Fibroblast of mammary gland (primary cell): ENCODE measurements at places on chromosomes 4 and X.

DNA sequence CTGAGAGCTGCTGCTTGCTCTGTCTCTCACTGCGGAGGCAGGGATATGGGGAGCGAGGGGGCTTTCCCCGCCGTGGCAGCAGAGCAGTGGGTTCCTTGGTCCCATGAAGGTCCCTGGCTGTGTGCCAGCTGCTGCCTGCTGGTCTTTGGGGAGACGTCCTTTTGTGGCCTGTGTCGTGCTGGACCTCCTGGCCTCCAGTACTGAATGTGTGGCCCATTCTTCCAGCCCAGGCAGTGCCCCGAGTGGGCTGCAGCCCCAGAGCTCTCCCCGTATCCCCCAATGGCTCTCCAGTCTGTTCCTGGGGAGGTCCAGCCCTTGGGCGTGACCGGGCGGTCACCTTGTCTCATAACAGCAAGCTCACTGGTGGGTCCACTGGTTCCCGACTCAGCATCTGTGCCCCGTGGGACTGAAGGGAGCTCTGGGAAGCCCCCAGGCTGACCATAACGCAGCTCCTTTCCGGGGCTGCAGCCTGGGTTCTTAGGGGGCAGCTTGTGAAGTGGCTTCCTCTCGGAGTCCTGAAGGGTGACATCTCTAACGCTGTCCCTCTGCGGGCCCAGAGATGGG lies 115.6 kb downstream of the SMIM20 start:
- no peak for DNase-seq

GRCh38 chr4:141899541-141899940 lies 263.2 kb downstream of the IL15 start:
- DNase-seq: no peak

- DNase-seq: no peak
Observed at GRCh38 chrX:1323315-1323714, 13.3 kb upstream of the IL3RA start.

- peak; percentile 62 for DNase-seq
Observed at GRCh38 chr4:173420324-173420752, 21.4 kb upstream of the SCRG1 start.

GRCh38 chr4:120918788-120919187 lies 3.7 kb downstream of the PRDM5 start:
- DNase-seq: no peak

DNA sequence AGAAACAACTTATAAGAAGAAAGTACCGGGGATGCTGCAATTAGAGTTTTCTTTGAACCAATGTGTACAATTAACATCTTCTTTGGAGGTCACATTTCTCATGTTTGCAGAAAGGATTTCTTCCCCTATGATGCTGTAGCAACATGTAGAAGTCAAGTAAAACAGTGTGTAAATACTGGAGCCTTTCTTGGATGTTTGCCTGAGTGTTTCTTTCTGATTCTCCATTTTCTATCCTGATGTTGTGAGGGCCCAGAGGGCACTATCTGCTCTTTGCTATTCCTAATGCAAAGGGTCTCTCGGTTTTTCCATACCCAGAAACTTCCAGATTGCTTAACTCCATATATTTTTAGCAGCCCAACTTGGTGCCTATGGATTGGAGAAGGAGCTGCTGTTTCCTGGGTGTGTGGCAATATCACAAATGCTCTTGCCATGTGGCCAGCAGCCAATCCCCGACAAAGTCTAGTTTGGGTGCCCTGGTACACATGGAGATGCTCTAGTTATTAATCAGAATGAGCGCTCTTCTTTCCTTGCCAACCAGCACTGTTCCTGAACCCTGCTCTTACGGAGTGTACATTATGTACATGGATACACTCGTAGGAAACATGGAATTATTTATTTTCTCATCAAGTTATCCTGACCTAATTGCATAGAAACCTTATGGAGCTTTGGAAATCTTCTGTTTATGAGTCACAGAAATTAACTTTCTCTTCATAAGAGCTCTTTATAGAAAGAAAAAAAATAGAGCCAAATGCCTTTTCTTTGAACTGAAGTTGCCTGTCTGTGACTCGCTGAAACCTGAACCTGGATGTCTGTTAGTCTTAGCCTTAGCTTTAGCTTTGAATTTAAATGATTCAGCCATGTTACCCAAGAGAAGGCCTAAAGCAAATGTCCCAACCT lies 67.0 kb upstream of the GPC4 start:
- DNase-seq: peak; percentile 85

DNA sequence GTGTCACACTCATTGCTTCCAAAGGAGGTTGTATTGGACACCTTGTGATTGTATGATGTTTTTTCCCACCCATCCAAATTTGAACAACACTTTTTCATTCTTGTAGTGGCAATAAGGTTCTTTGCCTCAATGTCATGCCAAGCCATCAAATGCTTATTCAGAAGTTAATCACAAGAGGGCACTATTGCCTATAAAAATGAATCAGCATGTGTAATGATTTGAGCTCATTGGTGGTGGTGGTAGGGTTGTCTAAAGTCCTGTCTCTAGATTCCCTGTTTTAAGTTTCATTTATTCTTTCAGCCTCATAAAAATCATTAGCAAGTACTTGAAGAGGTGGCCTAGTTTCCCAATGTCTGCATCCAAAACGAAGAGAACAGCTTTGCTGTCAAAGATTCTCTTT lies 37.0 kb downstream of the IRS4 start:
- DNase-seq: peak; percentile 41

- DNase-seq: no peak
Observed at GRCh38 chr4:32988165-32988811, 2268.1 kb downstream of the PCDH7 start.

GRCh38 chr4:108072300-108072699 lies 82.6 kb downstream of the HADH start:
- no peak for DNase-seq

DNA sequence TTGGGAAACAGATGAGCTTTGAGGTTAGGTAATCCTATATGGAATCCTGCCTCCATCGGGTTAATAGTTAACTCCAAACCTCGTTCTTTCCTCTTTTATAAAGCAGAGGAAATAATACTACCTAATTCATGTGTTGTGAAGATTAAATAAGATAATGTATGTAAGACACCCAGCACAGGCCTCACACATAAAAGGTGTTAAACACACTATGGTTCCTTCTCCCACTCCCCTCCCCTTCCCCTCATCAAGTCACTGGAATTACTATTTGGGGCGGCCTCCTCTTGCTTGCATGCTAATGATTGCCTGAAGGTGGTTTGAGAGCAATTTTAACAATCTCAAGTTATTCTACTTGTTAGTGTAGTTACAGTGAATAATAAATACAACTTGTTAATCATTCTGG lies 404.4 kb upstream of the RASGEF1B start:
- DNase-seq: no peak
